ENCODE measurements at places on chromosomes 2 and 18.

DNA sequence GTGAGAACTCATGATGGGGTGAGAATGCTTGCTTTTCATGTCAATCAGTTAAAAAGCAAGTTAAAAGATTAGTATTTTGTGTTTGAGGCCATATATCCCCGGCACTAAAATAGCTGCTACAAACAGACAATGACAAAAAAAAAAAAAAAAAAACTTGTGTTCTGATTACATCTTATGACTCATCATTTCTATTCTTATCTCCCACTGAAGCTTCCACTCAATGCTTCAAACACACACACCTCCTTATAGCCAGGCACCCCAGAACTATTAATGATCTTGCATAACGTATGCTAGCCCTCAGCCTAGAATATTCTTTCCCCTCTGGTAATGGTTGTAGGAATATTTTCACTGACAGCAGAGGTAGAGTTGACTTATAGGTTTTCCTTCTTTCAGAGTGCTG is 778.3 kb downstream of the TRIB2 start:
- DNase-seq, result no peak

DNA sequence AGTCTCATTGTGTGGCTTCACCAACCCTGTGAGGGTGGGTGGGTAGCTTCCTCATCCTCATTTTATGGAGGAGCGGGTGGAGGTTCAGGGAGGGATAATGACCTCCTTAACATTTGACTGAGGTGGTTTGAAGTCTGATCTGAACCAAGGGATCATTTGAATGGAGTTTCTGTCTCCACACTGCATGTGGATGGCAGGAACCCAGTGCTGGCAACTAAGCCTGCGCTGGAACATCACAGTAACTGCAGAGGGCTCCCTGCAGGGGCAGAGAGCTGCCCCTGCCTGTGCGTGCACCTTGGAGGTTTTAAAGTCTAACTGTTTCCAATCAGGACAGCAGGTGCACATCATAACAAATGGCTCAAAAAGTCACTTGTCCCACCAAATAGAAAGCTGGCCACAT is 3.3 kb downstream of the AGAP1 start:
- no peak for DNase-seq

GRCh38 chr2:170155022-170155722 is 22.8 kb upstream of the MYO3B start:
- DNase-seq, result peak; percentile 29

DNA sequence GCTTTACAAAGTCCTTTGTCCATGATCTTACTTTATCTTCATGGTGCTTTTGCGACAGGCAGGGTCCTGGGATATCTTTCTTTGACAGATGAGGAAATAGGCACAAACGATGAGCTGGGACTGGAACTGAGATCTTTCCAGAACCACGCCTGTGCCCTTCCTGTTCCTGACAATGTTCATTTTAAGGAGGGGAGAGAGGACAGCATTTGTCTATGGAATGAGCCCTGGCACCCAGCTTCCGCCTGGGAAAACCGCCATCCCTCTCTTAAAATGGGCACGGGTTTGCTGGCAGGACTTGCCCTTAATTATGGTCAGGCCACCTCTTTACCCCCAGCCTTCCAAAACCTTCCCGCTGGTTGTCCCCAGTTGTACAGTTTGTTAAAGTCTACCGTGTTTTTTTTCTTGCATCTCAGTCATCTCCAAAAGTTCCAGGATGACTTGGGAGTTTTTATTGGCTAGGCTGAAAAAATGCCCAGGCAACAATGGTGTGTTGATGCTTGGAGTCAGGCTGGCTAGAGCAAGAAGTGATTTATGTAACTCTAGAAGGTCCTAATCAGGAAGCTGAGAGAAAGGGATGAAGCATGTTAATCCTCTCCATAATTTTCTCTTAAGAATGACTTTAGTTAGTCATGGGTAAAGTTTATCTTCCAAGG is 264.9 kb upstream of the EPAS1 start:
- DNase-seq, result no peak

DNA sequence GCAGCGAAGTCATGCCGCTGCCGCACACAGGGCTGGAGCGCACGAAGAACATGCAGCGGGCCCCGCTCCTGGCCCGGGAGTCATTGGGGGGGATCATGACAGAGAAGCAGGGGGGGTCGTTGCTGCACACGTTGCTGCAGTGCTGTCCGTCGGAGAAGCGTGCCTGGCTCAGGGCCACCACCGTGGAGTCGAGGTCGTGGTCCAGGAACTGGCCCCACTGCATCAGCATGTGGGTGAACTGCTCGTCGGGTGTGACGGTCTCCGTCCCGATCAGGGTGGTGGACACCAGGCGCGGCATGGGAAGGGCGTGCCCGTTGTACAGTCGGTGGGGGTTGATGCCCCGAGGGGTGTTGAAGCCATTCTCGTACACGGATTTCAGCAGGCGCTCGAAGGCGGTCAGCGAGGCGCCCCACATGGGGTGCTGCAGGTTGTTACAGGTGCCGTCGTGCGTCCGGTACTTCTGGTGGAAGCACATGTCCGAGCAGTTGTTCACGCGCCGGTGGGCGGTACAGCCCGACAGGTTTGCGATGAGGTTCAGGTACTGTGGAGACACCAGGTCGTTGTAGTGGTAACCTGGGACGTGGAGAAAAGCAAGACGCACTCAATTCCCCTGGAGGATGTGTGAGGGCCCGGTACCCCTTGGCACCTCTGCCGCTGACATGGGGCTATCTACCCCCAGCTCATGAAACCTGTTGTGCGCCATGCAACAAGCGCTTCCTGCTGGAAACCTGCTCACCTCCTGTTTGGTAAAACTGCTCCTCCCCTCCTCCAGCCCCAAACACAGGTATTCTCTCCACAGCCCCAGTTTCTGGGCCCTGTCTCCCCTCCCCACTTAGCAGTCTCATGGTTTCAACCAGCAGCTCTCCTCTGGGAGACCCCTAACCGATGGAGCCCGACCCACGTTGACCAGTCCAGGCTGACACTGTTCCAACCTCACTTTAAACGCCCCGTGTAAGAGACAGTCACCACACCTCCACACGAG is 94.9 kb downstream of the PXDN start:
- no peak for DNase-seq
